ENCODE measurements at places on chromosomes 6 and 20.
A peak's percentile ranks its signal among the peaks of the same experiment; 100 is the strongest.

DNA sequence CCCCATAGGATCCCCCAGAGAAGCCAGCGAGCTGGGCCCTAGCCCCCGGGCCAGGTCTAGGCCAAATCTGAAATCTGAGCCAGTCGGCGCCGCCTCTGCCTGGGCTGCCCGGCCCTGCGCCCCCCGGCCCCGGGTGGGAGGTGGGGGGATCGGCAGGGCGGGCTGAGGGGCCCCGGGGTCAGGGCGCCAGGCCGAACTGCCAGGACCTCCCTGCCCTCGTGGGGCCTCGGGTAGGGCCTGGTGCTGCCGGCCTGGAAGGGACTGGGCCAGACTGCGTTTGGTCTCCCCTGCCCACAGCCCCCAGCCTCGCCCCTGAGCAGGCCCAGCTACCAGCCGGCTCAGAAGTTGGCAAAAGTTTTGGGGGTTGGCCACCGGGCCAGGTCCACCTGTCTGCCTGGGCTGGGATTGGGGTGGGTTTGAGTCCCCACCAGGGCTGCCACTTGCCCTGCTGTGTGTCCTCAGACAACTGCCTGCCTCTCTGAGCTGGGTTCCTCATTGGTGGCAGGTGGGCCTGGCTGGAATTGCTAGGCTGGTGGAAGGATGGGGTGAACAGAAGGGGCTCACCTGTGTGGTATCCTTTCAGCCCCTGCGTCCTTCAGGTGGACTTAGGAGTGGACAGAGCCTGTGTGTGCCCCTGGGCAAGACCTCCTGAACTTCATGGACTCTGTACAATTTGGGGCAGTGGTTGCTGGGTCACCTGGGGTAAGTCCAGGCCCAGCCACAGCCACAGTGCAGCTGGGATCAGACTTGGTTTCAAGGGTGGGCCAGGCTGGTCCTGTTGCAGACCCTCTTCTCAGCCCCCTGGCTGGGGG, 801 bp downstream of the SRC start:
- DNase-seq, result no peak

DNA sequence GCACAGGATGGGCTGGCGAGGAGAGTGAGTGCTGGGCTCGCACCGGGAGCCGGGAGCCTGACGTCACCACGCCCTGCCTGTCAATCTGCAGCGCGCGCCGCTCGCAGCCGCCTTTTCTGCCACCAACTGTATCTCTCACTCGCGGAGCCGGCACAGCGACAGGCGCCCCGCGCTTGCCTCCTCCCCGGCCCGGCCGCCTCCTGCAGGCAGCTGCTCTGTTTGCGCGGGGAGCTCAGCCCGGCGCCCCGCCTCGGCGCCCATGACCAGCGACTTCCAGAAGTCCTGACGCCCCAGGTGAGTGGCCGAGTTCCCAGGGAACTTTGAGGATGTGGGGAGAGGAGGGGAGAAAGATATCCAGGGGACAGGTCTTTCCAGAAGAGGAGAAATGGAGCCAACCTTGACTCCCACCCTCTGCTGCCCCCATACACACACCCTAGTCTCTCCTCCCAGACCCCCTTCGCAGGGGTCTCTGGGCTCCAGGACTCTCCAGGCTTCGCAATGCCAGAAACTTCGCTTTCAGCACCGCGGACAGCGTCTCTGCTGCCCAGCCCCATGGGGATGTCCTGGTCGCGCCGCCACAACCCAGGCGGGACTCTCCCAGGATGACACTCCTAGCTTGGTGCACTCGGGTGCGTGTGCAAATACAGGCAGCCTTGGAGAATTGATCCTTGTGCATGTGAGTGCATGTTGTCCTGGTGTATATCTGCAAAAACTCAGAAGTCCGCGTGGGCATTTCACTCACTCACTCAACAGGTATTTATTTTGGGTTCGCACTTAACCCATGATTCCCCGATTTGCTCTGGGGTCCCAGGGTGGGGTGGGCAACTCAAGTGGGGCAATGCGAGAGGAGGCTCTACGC, at the start of gene GPR6:
Gene GPR6, plus strand, starts transcription at position 138 of the 859 bp plus-strand sequence. CDS start 802 bp downstream, outside the sequence.
- peak; percentile 2 for DNase-seq

DNA sequence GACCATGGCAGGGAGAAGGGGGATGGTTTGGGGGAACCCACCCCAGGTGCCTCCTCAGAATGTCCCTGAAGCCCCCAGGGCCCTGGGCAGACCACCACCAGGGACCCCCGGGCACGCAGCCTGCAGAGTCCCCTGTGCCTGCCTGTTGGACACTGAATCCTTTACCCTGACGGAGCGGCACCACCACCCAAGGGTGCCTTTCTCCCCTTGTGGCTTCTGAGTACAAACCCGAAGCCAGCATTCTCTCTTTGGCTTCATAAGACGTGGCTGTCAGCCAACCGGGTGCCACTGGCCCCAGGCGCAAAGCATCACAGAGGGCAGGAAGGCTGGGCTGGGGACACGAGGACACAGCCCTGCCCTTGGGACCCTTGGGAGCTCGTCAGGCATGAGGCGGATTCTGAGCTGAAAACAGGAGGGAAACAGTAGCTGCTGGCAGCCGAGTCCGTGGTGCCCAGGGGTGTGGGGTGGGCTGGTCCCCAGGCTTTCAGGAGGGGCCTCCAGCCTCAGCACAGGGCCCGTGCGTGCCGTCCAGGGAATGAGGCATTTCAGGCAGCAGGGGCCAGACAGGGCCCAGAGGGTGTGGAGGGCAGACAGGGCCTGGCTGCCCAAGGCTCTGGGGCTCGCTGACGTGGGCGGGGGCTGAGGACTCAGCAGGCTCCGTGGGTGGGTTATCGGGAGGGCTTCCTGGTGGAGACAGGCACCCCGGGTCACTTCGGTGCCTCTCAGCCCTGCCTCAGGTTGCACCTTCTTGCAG, 3.5 kb downstream of the COL9A3 start:
- no peak for DNase-seq

DNA sequence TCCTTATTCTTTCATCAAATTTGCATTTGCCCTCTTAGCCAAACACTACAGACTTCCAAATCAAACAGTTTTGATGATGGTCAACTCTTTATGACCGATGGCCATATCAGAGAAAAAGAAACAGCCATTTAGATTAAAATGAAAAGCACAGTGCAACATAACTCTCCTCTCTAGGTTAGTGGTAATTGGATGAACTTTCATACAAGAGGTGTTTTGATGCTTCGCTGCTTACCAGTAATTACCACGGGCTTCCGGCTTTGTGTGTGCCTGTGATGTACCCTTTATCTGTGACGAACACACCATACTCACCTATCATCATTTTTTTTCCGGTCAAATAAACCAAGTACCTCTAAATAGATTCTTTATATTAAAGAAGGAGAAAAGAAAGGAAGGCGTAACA, 181.8 kb downstream of the FOXA2 start:
- no peak for DNase-seq

- no peak for DNase-seq
Measured at GRCh38 chr6:154343473-154344308, 12.9 kb downstream of the IPCEF1 start.

- DNase-seq, result no peak
Measured at GRCh38 chr20:43096126-43096930, 93.4 kb downstream of the PTPRT start.

- no peak for DNase-seq
Measured at GRCh38 chr6:47278545-47278944, 31.2 kb downstream of the TNFRSF21 start.

GRCh38 chr20:63580796-63581461, 6.9 kb upstream of the HELZ2 start:
- peak; percentile 59 for DNase-seq

DNA sequence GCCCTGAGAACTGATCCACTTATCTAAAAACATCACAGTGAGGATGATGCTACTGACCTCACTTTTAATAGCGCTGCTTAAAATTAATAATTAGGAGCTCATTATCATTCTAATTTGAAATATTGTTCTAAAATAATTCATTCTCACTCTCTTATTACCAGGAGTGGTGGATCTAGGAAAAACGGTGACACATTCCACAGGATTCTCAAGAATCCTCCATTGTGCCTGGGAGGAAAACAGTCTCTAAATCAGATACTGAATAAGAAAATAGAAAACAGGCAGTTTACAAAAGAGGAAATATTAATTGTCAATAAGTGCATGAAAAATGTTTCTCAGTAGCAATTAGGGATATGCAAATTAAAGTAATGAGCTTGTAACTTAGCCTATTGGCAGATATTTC, 187.4 kb downstream of the TENT5A start:
- no peak for DNase-seq

GRCh38 chr6:34955442-34955841, 66.4 kb downstream of the ANKS1A start:
- no peak for DNase-seq

DNA sequence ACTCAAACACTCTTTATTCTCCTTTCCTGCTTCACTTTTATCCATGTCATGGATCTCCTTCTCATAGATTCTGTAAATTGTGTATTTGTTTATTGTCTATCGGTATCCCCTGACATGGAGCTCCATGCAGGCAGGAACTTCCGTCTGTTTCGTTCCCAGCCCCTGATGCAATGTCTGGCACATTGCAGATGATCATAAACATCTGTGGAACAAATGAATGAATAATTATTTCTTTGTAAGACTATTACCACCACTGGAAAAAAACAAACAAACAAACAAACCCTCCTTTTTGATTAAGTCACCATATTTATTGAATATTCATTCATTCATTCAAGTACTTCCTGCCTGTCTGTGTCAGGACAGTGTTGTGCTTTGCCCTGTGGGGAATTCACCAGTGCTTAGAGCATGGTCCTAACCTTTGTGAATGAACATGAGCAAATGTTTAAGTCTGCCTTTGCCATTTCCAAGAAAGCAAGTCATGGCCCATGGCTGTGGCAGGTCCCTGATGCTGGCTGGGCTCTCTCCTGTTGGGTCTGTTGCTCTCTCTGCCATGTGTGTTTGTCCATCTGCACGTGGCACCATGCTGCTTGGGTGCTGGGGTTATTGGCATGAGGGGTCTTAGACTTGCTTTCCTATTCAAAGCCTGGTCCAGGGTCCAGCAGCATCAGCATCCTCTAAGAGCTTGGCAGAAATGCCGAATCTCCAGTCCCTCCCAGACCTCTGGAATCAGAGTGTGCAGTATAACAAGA, 47.5 kb upstream of the NAA20 start:
- DNase-seq, result no peak

- DNase-seq, result no peak
Measured at GRCh38 chr6:30849903-30850651, 34.2 kb upstream of the DDR1 start.

DNA sequence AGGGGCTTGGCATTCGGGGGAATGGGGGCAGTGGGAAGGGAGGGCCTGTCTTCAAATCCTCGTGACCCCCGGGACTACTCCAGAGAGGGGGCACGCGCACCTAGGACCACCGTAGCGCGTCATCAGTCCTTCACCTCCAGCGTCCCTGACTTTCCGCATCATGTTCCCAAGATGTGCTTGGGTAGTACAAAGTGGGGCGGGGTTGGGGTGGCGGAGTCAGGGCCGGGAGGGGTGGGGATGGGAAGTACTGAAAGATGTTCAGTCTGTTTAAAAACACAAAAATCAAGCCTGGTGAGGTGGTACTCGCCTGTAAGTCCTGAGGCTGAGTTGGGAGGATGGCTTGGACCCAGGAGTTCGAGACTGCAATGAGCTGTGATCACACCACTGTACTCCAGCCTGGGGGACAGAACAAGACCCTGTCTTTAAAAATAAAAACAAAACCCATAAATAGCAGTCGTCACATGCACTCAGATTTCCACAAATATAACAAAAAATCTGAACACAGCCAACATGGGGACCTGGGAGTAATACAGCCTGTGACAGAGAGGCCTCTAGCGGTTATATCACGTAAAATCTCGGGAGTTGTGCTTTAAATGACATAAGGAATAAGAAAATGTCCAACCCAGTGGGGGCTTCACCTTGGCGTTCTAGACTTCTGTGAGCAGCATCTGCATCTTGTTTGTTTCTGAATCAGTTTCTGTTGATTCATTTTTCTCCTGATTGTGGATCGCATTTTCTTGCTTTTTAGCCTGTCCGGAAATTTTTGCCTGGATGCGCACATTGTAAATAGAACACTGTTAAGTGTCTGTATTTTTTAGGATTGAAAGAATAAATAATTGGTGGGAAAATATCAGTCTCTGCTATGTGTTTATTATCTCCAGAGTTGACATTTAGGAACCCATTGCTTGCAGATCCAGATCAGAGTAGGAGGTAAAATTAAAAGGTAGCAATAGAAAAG, 698 bp upstream of the LRP11 start:
- no peak for DNase-seq

- no peak for DNase-seq
Measured at GRCh38 chr20:57289391-57290177, 23.1 kb upstream of the BMP7 start.

- no peak for DNase-seq
Measured at GRCh38 chr6:6579281-6579680, 9.2 kb upstream of the LY86 start.

- DNase-seq, result no peak
Measured at GRCh38 chr20:17615645-17616479, 46.0 kb downstream of the DSTN start.

DNA sequence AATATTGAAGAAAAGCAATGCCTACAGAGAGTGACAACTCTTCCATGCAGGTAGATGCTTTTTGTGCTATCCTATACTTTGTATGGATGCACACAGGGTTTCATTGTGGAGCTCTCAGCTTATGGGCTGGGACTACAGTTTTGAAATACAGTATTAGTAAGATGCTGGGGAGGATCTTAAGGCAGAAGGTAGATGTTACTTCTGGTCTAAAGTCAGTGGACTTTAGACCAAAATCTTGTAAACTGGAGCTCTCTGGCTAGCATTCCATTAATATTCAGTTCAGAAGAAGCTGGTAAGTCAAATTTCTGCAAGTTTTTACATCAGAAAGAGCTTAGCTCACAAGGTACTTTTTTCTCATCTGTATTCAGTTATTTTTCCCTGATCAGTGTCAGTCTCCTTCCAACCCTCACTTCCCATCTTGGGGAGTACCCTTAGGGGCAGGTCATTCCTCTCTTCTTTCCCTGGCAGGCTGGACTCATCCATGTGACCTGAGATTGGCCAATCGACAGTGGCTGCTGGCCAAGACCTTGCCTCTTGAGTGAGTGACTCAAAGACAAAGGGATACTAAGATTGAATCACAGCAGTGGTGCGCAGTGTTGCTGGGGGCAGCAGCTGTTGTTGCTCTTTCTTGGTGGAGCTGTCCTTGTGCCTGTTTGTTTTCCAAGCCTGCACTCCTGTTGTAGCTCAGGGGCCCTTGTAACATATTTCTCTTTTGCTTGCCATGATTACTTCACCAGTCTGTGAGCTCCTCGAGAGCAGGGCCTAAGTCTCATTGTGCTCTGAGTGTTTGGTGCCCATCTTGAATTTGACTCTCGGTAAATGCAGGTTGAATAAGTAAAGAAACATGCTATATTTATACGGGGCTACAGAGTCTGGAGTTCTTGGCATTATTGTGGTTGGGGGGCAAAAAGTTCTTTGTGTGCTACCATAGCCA, 2.8 kb upstream of the PHF20 start:
- no peak for DNase-seq
